ENCODE measurements at places on chromosomes 7 and 10. TPM values are rescaled to one million over a fixed set of nuclear protein-coding genes. Genes with fewer than 3 reads are reported as not detected.
A peak's percentile ranks its signal among the peaks of the same experiment; 100 is the strongest.

DNA sequence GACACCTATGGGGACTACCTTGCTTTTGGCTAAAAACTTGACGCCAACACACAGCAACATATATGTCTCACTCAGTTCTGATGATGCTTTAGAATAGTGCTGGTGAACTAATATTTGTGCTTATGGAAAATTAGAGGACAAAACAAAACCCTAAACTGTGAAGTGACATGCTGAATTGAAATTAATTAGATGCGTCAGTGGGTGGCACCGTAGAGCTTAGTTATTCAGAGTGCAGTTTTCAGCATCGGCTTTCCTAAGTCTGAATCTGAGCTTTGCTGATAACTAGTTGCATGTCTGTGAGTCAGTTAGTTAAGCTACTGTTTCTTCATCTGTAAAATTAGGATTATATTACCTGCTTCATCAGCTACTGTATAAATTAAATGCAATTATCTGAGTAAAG lies 245.0 kb upstream of the SORCS1 start:
- no peak overlapping the region for H3K27ac ChIP-seq
- H3K4me3 ChIP-seq, result no peak overlapping the region
- H3K27me3 ChIP-seq, result no peaks in the 10 kb centered on the region
- no peaks in the 10 kb centered on the region for H3K4me1 ChIP-seq

DNA sequence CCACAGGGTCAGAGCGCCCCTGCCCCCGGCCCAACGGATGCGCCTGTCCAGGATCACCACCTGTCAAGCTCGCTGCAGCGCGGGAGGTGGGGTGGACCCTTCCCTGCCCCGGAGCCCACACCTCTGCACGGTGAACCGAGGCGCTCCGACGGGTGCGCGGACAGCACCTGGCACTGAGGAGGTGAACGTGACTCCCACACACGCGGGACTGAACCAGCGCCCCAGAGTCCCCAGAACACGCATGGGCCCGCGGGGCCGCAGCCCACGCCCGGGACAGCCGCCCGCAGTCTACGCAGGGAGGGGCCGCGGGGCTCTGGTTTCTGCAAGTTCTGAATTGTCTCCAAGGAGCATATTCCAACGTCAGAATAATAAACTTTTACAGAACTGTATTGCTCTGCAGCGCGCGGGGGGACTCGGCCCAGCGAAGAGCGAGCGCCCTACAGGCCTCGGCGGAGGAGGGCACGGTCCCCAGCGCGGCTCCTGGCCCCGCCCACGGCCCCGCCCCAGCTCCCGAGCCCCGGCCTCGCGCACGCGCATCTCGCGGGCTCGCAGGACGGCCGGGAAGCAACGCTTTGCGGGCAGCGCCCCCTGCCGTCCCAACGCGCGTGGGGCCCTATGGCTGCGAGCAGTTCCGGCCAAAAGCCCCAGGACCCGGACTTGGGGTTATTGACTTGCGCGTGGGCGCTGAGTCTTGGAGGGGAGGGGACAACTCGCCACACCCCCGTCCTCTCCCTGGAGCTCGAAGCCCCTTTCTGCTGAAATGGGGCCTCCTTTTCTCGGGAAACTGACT lies 29.7 kb downstream of the OAT start:
- no peaks in the 10 kb centered on the region for H3K36me3 ChIP-seq
- H3K27ac ChIP-seq, result no peak overlapping the region
- H3K4me1 ChIP-seq, result no peaks in the 10 kb centered on the region
- H3K27me3 ChIP-seq, result no peaks in the 10 kb centered on the region
- H3K4me3 ChIP-seq, result no peak overlapping the region
- DNase-seq, result peak; percentile 90

- H3K4me1 ChIP-seq, result no peaks in the 10 kb centered on the region
- no peak for DNase-seq
- H3K36me3 ChIP-seq, result no peaks in the 10 kb centered on the region
- H3K27me3 ChIP-seq, result peaks cover 2% of the 10 kb centered on the region
- H3K4me3 ChIP-seq, result no peak overlapping the region
Measured at GRCh38 chr10:113063043-113063967, 113.3 kb downstream of the TCF7L2 start.

- DNase-seq, result no peak
- H3K27ac ChIP-seq, result no peak overlapping the region
- H3K27me3 ChIP-seq, result no peaks in the 10 kb centered on the region
- H3K4me3 ChIP-seq, result no peak overlapping the region
- H3K36me3 ChIP-seq, result peaks cover 16% of the 10 kb centered on the region
- H3K4me1 ChIP-seq, result peaks cover 71% of the 10 kb centered on the region
Measured at GRCh38 chr7:127854383-127854782, 176.9 kb downstream of the LRRC4 start.

GRCh38 chr7:42407021-42407710 lies 170.2 kb upstream of the GLI3 start:
- no peak overlapping the region for H3K27ac ChIP-seq
- DNase-seq, result no peak
- H3K4me3 ChIP-seq, result no peak overlapping the region

GRCh38 chr7:102320601-102321350 lies 34.1 kb downstream of the SH2B2 start:
- H3K27me3 ChIP-seq, result no peaks in the 10 kb centered on the region
- no peak overlapping the region for H3K4me3 ChIP-seq
- no peak for DNase-seq
- H3K27ac ChIP-seq, result no peak overlapping the region

- no peak for DNase-seq
- H3K4me3 ChIP-seq, result no peak overlapping the region
- no peaks in the 10 kb centered on the region for H3K4me1 ChIP-seq
- H3K27ac ChIP-seq, result no peak overlapping the region
- peaks cover 8% of the 10 kb centered on the region for H3K36me3 ChIP-seq
Measured at GRCh38 chr7:105611856-105612775, 30.8 kb upstream of the EFCAB10 start.

Gene ABCB4
- total RNA-seq, result not detected
